ENCODE measurements at places on chromosomes 4 and X.

DNA sequence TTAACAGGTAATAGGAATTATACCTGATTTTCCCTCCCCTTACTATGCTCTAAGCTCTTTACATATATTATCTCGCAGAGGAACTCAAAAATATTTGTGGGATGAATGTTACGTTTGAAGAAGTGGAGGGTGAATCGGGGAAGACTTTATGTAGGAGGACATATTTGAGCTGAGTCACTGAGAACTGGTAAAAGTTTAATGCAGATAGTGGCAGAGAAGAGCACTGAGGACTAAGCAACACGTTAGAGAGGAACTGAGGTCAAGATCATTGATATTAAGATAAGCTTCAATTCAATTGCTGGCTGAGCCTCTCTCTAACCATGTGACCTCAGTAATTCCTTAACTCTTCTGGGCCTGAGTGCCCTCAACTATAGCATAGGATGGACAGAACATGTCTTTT, 26.4 kb upstream of the ELOVL6 start:
- DNase-seq = peak; percentile 57

- peak; percentile 2 for DNase-seq
These were observed 175.4 kb downstream of the SH3BGRL start for GRCh38 chrX:81377329-81377728.

DNA sequence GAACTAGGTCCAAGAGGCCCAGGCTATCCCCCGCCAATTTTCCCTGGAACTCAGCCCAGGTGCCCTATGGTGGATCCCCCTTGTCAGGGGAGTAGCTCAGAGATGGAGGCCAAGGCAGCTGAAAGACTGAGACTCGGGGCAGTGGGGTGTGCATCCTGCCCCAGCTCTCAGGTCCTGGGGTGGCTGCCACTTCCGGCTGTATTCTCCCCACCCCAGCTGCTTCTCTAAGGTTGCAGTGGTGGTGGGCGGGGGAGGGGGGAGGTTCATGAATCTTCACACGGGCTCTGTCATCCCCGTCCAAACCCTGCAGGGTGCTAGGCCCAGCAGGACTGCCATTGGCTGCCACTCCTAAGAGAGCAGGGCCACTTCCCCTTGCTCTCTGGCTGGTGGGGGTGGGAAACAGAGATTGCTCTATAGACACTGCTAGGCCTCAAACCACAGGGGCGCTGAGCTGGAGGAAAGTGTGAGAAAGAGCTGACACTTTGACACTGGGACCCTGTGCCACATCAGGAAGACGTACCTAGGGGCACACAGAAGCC, 1.5 kb downstream of the SASH3 start:
- no peak for DNase-seq

DNA sequence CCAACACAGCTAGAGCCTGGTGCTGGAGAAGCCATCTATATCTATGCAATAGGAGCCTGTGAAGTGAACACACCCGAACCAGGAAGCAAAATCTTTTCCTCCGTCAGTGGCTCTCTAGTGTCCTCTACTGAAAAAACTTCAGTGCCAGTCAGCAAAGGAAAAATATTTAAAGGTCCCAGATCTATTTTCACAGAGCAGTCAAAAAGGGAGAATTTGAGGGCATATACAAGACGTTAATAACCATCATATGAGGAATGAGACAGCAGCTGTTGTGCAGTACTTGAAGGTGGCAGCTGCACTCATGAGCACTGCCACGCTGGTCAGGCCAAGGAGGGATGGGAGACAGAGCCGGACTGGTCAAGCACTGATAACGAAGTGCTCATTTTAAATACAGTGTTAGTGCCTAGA, 14.4 kb downstream of the MCUB start:
- DNase-seq = no peak
